Stimulated activated CD4-positive, alpha-beta T cell treated with anti-CD3 and anti-CD28 coated beads, TNF-alpha, amount 100 ng/mL, for 48 hours (primary cell): ENCODE measurements at places on chromosomes 5 and 9.

DNA sequence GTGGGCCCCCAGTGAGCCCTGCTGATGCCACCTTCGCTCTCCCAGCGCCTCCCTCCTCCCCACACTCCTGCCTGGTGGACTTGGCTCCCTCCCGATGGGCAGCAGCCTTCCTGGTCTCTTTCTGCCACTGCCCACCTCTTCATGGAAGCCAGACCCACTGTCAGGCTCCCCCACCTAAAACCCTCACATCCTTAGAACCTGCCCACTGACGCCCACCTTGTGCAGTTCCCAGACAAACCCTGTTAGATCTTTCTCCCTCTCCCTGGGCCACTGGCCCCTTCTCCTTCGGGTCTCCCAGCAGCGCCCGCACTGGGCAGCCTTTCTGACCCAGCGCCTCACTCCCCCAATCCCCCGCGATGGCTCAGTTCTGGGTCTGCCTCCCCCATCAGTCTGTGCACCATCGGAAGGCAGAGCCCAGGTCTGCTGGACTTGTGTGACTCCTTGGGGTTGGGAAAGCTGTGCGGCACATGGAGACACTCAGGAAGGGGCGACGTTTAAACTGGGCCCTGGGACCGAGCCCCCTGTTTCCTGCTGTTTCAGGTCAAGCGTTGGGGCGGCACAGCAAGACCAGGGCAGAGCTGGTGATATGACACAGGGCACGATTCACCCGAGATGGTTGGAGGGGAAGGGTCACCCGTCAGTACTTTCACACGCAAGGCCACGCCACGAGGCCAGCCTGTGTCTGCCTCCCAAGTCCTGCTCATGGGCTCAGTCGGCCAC is 17.4 kb downstream of the MYMK start:
- DNase-seq: no peak

DNA sequence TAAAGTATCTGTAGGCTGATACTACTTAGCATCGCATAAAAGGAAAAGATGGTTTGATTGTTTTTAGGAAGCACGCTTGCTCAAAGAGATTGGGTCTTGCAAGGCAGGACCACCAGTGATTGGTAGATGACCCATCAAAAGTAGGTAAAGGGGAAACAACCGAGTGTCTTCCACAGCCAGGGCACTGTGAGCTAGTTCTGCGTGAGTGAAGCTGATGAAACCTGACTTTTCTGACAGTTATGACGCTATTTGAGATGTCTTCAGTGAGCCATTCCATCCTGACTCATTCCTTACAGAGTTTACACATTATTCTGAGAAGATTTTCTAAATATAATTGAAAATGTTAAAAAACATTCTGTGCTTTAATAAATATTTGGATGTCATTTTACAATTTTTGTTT is 49.7 kb downstream of the BASP1 start:
- no peak for DNase-seq

DNA sequence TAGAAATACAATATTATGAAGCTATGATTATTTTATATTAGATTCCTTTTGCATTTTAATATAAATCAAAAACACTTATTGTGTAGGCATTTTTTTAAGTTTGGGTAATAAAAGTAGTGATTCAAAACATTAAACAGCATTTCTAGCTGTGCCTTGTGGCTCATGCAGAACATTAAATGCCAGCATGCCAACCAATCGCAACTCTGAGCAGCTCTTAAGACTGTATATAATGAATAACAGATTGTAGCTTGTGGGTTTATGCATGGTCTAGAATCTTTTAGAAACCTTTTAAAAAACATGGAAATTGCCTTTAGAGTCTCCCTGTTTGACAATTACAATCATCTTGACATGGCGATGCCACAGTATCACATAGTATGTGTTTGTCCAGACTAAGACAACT is 903.8 kb downstream of the EFNA5 start:
- DNase-seq: no peak

DNA sequence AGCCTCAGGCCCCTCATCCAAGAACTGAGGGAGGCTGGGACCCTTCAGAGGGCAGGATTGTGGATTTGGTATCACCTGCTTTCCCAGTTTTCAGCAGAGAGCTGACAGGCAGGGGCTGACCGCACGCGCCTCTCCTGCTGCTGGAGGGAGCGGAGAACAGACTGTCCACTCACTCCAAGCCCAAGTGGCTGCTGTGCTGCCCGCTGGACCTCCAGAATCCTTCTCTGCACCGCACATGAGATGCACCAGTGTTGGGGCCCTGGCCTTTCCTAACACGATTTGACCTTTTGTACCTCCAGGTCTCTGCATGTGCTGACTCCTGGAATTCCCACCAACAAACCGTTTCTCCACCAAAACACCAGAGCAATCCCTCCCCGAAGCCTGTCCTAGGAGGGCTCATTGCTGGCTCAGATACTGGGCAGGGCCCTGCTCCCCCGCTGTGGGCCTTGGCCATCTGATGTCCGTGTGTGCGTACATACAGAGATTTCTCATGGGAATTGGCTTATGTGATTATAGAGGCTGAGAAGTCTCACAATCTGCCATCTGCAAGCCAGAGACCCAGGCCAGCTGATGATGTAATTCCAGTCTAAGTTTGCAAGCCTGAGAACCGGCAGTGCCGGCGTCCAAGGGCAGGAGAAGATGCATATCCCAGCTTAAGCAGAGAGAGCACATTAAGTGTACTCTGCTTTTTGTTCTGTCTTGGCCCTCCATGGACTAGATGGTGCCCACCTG is 141.7 kb downstream of the GADD45G start:
- no peak for DNase-seq

GRCh38 chr5:131389096-131389868 is 125.4 kb downstream of the CDC42SE2 start:
- DNase-seq: no peak

DNA sequence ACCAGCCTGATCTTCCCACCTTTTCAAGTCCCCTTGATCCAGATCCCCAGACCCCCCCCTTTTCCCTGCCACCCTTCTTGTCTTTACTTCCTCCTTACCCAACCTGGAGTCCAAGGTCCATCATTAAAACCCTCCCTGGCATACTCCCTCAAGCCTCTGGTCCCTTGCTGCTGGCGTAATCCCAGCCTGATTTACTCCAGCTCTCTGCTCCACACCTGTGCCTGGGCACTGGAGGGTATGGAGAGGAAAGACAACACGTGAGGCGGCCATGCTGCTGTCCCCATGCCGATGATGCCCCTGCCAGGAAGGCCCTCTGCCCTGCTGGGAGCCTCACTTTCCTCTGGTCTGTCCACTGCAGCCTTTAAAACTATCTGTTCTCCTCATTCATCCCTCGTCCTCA is 5.1 kb downstream of the B4GALT7 start:
- DNase-seq: no peak
